Ascending aorta (tissue), 2 donors: ENCODE measurements at places on chromosomes 3 and 15. TPM values are rescaled to one million over a fixed set of nuclear protein-coding genes. Genes with fewer than 3 reads are reported as not detected.

- no peaks in the 10 kb centered on the region for H3K4me1 ChIP-seq
- H3K36me3 ChIP-seq = no peaks in the 10 kb centered on the region
- H3K4me3 ChIP-seq = no peak overlapping the region
- no peak for DNase-seq
- no peak overlapping the region for H3K27ac ChIP-seq
- H3K27me3 ChIP-seq = no peaks in the 10 kb centered on the region
Observed at GRCh38 chr3:158220575-158220974, 110.7 kb downstream of the RSRC1 start.

DNA sequence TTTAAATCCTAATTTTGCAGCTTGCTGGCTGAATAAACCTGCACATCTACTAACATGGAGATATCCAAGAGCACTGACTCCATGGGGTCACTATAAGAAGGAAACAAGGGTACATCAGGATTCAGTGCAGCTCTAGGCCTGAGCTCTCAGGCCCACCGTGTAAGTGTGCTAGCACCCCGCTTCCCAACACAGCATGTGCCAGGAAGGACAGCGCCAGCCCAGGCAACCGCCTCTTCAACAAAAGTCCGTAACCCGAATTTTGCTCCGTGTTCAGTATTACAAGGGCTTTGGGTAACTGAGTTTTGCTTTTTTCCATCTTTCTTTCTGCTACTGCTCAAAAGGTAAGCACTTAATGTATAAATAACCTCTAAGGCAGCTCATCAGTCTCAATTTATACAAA lies 89.8 kb downstream of the LRIG1 start:
- DNase-seq = peak; percentile 5
- H3K4me3 ChIP-seq = no peak overlapping the region
- H3K27me3 ChIP-seq = no peaks in the 10 kb centered on the region
- H3K36me3 ChIP-seq = peaks cover 63% of the 10 kb centered on the region
- H3K27ac ChIP-seq = no peak overlapping the region

DNA sequence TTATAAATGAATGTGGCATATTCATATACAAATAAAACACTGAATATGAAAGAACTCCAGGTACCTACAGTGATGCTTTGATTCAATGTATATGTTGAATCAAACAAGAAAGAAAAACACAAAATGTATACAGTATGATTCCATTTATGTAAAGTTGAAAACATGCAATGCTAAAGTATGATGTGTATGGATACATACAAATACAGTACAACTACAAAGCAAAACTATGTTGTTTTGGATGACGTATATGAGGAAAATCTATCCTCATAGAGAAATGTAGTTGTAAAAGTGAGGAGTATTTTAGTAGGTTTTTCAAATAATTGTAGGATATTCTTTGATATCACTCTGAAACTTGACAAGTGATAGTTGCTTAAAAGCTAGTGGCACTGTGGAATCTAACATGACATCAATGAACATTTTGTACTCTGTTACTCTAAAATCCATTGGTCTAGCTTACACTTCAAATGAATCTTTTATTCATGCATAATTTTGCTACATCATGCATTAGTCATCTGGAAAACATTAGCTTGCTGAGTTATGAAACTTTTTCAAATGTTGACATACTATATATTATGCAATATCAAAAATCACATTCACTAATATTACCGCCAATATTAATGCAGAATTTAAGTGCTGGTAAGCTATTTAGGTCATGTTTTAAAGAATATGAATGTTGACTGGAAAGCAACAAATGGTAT lies 278.1 kb upstream of the CHRNA7 start:
- H3K4me1 ChIP-seq = no peaks in the 10 kb centered on the region
- no peak overlapping the region for H3K27ac ChIP-seq

DNA sequence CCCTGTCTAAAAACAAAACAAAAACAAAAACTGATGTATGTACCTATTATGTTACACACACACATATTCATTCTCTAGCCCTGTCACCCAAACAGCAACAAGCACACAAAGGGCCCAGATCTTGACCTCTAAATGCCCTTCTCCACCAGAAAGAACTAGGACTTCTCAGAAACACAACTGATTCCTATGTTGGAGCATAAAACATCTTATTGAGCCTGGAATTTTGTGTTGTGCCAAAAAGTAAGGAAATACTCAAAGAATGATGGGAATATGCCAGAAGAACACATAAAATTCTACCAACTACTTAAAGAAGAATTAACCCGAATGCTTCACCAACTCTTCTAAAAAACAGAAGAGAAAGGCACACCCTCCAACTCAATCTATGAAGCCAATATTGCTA lies 66.7 kb upstream of the OCA2 start:
- no peaks in the 10 kb centered on the region for H3K27me3 ChIP-seq
- H3K27ac ChIP-seq = peak overlapping the region; percentile 5
- H3K36me3 ChIP-seq = peaks cover 66% of the 10 kb centered on the region
- DNase-seq = no peak
- no peak overlapping the region for H3K4me3 ChIP-seq
- H3K4me1 ChIP-seq = no peaks in the 10 kb centered on the region

DNA sequence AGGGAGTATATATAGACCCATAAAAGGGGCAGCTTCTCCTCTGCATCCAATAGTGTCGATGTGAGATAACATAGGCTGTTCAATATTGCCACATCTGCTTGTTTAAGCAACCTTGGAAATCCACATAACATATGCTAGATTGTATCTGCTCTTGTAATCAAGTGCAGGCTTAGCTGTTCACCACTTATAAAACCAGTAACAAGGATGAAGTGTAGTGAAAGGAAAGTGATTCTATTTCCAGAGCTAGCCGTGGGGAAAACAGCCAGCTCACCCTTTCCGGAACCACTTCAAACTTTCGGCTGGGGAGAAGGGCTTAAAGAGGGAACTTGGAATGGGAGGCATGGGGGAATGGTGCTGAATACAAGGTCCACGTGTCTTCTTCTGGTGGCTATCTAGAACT lies 204.0 kb downstream of the TAFA4 start:
- no peak overlapping the region for H3K27ac ChIP-seq
- H3K27me3 ChIP-seq = no peaks in the 10 kb centered on the region
- H3K4me3 ChIP-seq = no peak overlapping the region

- H3K36me3 ChIP-seq = no peaks in the 10 kb centered on the region
- H3K4me1 ChIP-seq = no peaks in the 10 kb centered on the region
- no peak for DNase-seq
- no peaks in the 10 kb centered on the region for H3K27me3 ChIP-seq
- H3K4me3 ChIP-seq = no peak overlapping the region
- H3K27ac ChIP-seq = no peak overlapping the region
Observed at GRCh38 chr15:29031502-29032228, 145.9 kb downstream of the APBA2 start.

DNA sequence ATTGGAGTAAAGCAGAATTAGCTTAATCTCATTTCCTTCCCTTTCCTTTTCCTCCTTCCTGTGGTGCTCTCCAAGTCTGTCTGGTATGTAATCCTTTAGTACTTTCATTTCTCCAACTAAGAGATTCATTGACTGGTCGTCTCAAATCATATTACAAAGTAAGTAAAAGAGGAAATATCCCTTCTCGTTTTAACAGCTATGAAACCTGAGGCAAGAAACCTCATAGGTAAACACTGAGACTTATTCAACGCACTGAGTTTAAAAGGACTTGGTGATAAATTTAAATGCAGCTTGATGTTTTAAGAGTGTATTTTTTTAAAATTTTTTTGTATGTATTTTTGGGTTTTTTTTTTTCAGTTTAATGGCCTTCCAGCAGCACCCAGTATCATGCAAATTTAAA lies 117.2 kb upstream of the LRRC3B start:
- no peaks in the 10 kb centered on the region for H3K36me3 ChIP-seq
- H3K4me1 ChIP-seq = no peaks in the 10 kb centered on the region
- no peak for DNase-seq
- no peak overlapping the region for H3K4me3 ChIP-seq
- H3K27ac ChIP-seq = no peak overlapping the region

The SPESP1 gene
- total RNA-seq = 6.1 TPM

The CASR gene
- not detected for total RNA-seq

The GNB5 gene
- 8.8 TPM for total RNA-seq
